NCI-H2107 (cell line): ENCODE measurements at places on chromosomes 7 and 10.

DNA sequence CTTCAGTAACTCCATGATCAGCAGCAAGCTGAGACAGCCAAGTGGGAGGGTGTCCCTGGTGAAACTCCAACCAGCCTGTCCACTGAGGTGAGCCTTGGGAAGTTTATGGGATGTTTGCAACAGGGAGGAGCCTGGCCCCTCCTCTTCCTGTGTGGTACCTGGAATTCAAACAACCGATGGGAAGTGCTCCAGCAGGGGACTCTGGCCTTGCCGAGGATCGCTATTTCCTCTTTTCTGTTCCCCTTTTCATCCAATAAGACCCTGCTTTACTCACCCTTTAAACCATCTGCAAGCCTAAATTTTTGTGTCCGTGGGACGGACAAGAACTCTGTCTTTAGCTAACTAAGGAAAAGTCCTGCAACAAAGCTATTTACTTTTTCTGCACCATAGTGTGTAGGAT lies 491.1 kb upstream of the ZMIZ1 start:
- no peak for DNase-seq

DNA sequence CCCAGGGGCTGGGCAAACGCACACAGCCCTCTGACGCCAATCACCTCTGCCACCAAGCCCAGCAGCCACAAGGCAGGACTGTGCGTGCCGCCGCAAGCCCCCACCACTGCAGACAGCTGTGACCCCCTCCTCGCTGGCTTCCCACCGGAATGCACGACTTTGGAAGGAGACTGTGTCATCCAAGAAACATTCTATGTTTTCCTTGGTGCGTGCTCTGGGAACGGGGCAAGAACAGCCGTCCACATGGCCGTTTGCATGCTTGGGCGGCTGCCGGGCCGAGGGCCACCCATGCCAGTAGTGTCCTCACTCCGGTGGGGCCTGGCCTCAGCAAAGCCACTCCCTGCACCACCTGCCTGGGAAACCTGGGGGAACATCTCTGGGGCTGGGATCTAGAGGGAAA lies 17.6 kb upstream of the ELN start:
- no peak for DNase-seq

DNA sequence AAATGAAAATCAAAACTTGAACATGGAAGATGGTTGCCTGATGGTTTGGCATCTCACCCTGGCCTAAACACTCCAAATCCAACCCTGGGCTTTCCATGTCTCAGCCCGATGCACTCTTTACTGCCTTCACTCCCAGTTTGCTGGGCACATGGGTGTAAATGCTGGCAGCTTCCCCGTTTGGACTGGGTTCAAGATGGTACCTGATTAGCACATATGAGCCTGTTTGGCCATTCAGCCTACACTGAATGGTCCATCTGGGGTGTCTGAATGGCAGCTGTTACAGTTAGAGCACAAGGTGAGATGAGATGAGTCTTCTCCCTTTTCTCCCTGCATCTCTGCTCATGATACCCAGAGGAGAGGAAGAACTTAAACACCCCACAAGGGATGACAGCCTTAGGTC lies 37.1 kb downstream of the ATXN7L1 start:
- no peak for DNase-seq

DNA sequence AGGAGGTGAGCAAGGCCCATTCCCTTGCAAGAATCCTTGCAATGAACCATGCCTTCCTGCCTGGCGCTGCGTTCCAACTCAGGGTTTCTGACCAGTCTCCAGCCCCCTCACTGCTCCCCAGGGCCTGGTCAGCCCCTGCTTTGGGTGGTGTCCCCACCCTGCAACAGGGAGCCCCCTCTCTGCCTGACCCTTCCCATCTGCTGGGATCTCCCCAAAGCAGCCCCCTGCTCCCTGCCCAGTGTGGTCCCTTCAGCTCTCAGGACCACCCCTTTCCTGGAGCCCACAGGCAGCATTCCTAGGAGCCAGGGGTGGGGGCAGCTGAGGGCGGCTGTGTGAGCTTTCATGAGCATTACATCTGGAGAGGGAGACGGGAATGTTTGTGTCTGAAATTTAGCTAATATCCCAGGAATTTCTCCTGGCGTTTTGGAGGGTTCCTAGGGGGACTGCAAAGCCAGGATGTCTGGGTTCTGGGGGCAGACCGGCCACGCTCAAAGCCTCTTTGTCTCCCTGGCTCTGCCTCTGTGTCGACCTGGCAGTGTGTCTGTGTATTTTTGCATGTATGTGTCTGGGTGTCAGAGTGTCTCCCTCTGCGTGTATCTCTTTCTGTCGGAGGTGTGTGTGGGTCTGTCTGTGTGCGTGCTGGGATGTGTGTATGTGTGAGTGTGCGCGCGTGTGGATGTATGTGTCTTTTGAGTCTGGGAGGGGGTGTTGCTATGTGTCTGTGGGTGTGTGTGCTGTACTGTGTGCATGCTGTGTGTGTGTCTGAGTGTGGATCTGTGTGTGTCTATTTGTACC lies 300.5 kb upstream of the ZMIZ1 start:
- no peak for DNase-seq

DNA sequence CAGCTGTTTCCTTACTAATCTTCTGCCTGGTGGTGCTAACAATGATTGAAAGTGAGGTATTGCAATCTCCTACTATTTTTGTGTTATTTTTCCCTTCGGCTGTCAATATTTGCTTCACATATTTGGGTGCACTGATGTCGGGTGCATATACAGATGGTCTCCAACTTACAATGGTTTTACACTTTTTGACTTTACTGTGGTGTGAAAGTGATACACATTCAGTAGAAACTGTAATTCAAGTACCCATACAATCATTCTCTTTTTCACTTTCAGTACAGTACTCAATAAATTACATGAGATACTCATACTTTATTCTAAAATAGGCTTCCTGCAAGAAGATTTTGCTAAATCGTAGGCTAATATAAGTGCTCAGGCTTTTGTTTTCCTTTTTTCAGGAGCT lies 73.2 kb downstream of the RNF216 start:
- DNase-seq, result no peak

DNA sequence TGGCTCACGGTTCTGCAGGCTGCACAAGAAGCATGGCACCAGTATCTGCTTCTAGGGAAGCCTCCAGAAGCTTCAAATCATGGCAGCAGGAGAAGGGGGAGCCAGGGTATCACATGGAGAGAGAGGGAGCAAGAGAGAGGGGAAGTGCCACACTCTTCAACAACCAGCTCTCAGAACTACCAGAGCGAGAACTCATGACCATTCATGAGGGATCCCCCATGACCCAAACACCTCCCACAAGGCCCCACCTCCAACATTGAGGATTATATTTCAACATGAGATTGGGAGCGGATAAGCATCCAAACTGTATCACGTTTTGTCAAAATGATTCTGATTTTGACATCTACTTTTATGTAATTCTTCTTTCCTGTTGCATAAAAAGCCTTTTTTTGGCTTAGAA lies 38.5 kb downstream of the CREM start:
- DNase-seq, result no peak

- DNase-seq, result no peak
Measured at GRCh38 chr7:56063500-56063881, 595 bp upstream of the SUMF2 start.

GRCh38 chr7:33517191-33517590 lies 387.8 kb downstream of the BBS9 start:
- no peak for DNase-seq

DNA sequence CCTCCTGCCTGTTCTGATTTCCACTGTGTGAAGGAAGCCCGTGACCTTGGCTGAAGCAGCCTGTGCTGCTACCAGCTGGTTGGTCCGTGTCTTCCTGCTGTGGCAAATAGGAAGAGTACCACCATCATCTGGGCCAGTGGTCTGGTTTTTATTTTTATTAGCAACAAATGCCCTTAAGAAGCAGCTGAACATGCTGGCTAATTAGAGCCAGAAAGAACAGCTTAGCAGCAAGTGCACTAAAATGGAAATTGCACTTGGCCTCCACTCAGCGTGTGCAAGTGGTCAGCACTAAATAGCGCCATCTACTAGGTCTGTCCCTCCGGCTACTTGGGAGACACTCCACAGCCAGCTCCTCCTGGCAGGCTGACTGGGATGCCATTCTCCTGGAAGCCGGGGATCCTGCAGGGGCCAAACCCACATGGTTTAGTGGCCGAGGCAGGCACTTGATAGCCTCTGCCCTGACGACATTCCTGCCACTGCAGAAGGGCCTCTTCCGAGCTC lies 690.3 kb upstream of the FOXK1 start:
- no peak for DNase-seq
